Stimulated activated CD8-positive, alpha-beta memory T cell treated with anti-CD3 and anti-CD28 coated beads, Interleukin-12 subunit alpha, Interleukin-12 subunit beta, amount 100 ng/mL, for 1 hour (primary cell): ENCODE measurements at places on chromosomes 11 and 22.

DNA sequence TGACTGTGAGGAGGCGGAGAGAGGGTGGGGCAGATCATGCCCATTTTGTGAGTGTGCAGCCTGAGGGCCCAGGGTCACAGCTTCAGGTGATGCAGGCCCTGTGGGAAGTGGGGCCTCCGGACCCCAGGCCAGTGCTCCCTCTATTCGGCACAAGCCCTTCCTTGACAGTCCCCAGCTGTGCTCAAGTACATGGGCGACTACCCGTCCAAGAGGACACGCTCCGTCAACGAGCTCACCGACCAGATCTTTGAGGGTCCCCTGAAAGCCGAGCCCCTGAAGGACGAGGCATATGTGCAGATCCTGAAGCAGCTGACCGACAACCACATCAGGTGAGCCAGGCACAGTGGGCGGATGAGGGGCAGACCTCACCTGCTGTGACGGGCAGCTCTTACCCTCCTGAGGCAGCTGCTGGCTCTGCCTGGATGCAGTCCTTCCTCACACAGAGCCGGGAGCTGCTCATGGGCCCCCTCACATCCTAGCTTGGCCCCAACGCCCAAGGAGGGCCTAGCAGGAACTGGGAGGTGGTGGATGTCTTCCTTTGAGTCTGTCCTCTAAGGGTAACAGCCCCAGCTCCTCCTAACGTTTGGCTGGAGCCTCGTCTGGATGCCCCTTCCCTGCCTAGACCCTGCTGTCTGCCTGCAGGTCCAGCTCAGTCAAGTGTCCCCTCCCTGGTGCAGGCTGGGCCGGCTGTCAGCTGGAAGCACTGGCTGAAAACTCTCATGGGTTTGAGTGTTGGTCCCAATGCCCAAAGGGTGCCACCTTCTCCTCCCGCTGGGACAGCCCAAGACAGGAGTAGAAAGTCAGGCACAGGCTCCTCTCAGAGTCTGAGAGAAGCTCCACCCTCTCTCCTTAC, 76.1 kb downstream of the MYO7A start:
- DNase-seq = no peak

DNA sequence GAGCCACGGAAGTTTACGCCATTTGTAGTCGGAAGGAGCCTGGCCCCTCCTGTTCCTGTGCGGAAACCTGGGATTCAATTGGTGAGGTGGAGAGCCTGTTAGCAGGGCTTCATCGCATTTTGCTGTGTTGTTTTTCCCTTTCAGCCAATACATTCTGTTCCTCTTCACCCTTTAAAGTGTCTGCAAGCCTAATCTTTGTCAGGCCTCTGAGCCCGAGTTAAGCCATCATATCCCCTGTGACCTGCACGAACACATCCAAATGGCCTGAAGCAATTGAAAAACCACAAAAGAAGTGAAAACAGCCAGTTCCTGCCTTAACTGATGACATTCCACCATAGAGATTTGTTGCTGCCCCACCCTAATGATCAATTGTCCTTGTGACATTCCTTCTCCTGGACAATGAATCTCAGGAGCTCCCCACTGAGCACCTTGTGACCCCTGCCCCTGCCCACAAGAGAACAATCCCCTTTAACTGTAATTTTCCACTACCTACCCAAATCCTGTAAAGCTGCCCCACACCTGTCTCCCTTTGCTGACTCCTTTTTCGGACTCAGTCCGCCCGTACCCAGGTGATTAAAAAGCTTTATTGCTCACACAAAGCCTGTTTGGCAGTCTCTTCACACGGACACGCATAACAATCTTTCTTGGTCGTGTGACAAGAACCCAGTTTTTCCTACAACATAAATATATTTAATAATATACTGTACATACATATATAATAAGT, 37.1 kb upstream of the MMP12 start:
- DNase-seq = no peak

DNA sequence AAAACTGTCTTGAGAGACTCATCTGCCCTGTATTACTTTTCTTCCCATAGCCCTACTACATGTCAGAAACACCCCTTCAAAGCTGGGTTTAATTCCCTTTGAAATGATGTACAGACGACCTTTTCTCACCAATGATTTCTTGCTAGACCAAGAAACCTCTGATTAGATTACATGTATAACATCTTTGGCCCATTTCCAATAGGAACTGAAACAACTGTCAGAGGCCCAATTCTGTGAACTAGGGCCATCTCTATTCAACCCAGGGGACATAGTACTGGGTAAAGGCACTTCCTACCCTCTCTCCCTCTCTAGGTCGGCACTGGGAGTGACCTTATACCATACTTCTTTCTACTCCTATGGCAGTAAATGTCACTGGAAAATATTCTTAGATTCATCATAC, 19.4 kb downstream of the NPAT start:
- DNase-seq = no peak

- DNase-seq = no peak
Observed at GRCh38 chr11:28938091-28938490, 829.9 kb downstream of the METTL15 start.

DNA sequence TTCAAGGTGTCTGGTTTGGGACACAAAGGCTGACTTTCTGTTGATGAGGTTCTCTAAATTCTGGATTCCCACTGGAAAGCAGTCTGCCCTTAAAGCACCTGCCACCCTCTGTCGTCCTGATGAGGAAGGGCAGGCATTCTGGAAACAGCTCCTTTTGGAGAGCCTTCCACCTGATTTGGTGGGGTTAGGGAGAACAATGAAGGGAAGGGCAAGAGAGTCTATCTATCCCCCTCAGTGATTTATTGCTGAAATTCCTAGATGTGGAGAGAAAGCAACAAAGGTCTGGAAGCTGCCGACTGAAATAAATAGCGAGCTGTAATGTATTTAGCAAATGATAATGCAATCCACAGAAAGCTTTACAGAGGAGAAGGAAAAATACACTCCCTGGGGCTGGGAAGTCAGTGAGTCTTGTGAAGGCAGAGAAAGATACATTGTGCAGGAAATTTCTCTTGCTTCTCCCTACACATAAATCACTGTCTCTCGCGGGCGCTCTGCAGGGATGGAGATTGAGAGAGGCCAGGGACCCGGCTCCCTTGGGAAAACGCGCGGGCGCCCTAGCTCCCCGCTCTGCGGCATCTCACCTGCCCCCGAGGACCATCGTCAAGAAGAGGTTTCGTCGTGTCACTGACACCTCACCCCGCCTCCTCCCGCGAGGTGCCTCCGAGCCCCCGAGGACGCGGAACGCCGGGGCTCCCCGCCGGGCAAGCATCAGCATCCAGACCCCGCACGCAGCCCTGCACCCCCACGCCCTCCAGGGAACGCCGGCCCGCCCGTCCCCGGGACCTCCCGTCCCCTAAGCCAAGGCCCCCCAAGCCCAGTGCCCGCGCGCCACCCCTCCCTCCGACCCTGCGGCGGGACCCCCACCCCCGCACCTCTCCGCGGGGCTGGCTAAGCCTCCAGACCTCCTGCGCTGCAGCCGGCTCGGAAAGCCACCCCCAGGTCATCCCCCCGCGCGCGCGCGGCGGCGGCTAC, 673 bp downstream of the CDON start:
- DNase-seq = no peak

- DNase-seq = no peak
Observed at GRCh38 chr11:96023275-96023674, 99.4 kb upstream of the MTMR2 start.

GRCh38 chr11:69010361-69010891, 2.6 kb downstream of the MRGPRF start:
- DNase-seq = no peak

- no peak for DNase-seq
Observed at GRCh38 chr11:19962053-19962800, 198.0 kb downstream of the DBX1 start.

DNA sequence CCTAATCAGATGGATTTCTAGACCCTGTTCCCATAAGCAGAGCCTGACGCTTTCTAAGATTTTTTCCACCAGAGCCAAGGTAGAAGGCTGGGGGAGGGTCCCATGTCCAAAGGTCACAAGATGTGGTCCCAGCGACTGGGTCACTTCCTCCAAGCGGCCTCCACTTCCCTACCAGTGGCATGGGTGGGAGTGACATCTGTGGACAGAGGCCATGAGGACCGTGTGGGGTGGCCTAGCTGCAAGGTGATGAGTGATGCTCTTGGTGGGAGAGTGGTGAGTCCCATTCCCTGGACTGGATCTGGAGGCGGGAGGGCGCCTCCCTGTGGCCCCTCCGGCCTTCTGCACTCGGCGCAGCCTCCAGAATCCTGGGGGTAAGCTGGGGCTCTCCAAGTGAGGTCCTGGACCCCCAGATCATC, 32.4 kb upstream of the PRR5 start:
- no peak for DNase-seq

GRCh38 chr22:28884747-28885350, 1.5 kb downstream of the ZNRF3 start:
- no peak for DNase-seq

DNA sequence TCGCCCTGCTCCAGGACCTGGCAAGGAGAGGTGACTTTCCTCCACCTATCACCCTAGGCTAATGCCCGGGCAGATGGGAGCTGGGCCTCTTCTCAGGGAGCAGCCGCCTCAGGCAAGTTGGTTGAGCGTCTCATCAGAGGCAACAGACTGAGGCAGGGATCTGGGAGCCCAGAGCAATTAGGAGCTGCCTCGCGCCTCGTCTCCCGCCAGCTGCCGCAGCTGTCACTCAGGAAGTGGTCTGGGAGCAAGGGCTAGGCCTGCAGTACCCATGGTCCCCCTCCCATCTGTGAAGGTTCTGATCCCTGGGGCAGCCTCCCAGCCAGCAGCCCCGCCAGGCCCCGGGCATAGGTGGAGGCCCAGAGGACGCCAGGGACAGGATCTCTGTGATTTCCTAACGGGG, 4.6 kb upstream of the CABP7 start:
- no peak for DNase-seq

DNA sequence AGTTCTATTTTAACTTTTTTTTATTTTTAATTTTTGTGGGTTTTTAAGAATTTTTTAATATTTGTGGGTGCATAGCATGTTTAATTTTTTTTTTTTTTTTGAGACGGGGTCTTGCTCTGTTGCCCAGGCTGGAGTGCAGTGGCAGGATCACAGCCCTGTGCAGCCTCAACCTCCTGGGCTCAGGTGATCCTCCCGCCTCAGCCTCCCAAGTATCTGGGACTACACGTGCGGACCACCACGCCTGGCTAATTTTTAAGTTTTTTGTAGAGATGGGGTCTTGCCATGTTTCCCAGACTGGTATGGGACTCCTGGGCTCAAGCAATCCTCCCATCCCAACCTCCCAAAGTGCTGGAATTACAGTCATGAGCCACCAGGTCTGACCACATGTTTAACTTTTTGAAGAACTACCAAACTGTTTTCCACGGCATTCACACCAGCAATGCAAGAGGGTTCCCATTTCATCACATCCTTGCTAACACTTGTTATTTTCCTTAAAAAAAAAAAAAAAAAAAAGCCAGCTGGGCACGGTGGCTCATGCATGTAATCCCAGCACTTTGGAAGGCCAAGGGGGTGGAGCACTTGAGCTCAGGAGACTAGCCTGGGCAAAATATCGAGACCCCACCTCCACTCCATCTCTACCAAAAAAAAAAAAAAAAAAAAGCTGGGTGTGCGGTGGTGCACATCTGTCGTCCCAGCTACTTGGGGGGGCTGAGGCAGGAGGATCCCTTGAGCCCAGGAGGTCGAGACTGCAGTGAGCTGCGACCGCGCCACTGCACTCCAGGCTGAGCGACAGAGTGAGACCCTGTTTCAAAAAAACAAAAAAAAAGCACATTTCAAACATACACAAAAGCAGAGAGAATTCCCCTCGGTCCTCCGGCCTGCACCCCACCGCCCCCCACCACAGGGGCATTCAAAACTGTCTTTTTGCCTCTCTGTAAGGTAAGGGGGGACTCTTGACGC, 16.7 kb upstream of the TXNRD2 start:
- DNase-seq = no peak

GRCh38 chr11:74776546-74776945, 27.9 kb downstream of the RNF169 start:
- no peak for DNase-seq

GRCh38 chr11:71562120-71562519, 3.2 kb upstream of the KRTAP5-10 start:
- no peak for DNase-seq

- no peak for DNase-seq
Observed at GRCh38 chr22:33880986-33881385, 39.3 kb downstream of the LARGE1 start.

DNA sequence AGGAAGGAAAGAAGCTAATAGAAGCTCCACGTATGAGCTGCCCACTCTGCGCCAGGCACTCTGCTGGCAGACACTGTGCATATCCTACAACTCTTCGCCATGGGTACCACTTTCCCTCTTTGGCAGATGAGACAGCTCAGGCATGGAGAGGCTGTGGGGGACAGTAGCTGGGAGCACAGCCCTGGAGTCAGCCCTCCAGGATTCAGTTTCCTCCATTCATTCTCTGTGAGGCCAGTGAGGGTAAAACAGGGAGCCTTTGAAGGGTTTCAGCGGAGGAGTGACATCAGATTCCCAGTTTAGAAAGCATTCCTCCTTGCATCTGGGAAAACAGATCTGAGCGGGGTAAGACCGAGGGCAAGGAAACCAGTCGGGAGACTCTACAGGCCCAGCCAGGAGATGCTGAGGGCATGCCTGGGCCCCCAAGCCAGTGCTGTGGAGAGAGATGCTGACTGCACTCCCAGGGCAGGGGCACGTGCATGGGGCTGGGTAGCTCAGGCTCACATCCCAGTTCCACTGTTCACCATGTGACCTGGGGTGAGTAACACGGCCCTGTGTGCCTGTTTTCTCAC, 58.3 kb upstream of the EMID1 start:
- DNase-seq = no peak

DNA sequence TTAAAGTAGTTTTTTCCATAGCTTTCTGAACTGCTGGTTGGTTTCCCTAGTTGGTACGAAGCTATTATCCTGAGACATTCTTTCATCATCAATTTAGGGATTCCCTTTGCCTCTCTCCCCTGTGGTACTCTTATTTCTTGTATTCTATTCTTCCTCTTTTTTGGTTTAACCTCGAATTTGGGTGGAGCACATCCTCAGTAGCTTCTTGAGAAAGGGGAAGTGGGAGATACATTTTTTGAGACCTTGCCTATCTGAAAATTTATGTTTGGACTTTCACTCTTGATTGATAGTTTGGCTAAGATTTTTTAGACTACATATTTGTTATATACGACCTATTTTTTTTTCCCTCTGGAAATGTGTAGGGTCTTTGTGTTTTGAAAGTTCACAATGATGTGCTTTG, 121.7 kb upstream of the ZBED5 start:
- DNase-seq = no peak

DNA sequence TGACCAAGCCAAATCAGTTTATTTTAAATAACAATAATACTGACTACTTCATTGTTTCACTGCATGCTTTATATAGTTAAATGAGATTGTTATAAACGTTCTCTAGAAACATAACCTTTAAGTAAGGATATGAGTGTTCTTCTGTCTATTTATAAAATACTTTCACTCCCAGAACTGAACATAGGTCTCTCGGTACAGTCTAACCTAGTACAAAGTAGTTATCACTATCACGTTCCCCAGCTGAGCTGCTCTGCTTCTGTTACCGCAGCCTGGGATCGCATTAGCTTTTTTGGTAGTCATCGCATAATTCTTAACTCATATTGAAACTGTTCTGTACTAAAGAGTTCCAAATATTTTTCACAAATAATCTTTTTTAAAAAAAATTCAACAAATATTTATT, 143.6 kb downstream of the WNT11 start:
- no peak for DNase-seq
